ENCODE measurements at places on chromosomes 12 and 14.

GRCh38 chr12:115936997-115937916, 340.2 kb downstream of the MED13L start:
- no peak for DNase-seq

DNA sequence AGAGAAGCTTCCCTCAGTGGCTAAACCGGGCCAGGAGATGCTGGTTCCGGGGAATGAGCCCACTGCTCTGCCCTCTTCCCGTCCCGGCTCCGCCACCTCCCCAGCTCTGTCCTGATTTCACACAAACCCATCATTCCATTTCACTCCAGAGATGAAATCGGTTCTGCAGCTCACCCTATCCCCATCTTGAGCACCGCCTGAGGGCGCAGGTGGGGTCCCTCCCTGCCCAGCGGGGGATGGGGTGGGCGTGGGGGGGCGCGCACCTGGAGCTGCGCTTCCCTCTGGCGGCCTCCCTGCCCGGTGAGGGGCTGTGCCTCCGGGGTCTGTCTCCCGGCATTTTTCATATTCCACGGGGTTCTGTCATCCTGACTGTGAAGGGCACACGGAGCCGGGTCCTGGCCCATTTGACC, 44.7 kb downstream of the NOC4L start:
- no peak for DNase-seq

- DNase-seq, result no peak
These were observed 4.4 kb upstream of the GPHN start for GRCh38 chr14:66503532-66503931.

GRCh38 chr12:123011701-123012100, 31.2 kb downstream of the ARL6IP4 start:
- no peak for DNase-seq

DNA sequence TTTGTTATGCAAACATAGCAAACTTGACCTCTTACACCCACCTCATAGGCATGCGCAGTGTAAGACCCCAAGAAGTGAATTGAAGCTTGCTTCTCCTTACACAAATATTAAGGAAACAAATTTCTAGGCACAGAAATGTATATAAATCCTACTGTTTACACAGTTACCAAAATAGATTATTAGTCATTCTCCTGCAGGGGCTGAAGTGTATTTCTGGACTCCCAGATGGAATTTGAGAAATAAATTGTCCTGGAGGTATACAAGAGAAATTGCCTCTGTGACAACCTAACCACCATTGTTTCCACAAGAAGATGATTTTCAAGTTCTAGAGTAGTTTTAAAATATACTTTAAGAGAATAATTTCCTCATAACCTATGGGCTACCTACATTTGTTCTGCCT, 656.0 kb upstream of the MDGA2 start:
- DNase-seq, result no peak

- no peak for DNase-seq
These were observed 253.7 kb downstream of the ATXN7L3B start for GRCh38 chr12:74791365-74791764.

DNA sequence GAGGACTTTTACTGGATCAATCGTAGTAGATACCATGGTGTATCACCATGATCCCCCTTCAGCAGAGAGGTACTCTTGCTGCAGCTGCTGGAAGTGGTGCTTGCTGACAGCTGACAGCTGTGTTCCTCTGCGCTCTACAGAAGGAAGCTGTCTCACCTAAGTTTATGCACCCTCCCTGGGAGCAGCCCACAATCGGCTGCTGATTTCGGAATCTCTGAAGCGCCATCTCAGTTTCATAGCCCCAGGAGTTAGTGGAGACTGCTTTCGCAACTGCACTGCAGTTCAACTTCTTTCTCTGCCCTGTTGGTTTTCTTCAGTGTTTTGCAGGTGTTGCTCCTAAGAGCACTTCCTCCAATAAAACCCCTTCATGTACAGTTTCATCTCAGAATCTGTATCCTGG, 237.9 kb downstream of the PAWR start:
- no peak for DNase-seq

DNA sequence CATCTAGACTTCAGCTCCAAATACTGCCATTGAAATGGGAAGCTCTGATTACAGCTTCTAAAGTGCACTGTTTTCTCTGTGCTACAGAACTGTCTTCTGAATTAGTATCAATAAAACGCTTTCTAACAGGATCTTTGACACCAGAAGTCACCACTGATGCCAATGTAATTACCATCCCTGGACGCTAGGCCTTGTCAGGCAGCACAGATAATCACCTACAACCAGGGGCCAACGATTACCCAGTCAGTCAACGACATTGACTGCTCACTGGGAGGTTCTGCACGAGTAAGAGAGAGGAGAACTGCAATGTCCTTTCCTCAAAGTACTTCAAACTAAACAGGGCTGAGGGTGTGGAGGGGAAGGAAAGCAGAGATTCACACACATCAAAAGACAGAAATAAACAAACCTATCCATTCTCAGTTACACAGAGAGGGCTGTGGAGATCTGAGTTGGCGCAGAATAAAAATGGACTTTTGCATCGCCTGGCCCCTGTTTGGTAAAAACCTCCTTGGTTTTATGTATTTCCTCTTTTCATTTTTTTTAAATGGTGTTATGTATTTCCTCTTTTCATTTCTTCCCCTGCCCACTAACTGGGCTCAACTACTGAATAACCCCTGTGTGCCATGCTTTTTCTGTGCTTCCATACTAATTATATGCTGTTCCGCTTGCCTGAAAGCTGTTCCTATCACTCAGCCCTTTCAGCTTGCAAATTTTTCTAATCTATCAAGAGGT, 492.2 kb downstream of the APAF1 start:
- DNase-seq, result no peak

DNA sequence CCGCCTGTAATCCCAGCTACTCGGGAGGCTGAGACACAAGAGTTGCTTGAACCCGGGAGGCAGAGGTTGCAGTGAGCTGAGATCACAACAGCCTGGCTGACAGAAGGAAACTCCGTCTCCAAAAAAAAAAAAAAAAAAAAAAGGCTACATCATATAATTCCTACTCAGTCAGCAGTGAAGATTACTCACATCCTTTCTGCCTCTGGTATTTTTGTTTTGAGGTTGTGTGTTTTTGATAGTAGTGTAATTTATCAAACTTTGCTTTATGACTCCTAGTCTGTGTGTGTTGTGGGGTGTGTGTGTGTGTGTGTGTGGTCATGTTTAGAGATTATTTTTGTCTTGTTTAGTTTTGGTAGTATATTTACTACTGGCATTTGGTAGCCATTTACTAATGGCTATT, 29.8 kb upstream of the DLGAP5 start:
- peak; percentile 13 for DNase-seq

- peak; percentile 9 for DNase-seq
These were observed 101.9 kb upstream of the SFSWAP start for GRCh38 chr12:131608740-131609690.

DNA sequence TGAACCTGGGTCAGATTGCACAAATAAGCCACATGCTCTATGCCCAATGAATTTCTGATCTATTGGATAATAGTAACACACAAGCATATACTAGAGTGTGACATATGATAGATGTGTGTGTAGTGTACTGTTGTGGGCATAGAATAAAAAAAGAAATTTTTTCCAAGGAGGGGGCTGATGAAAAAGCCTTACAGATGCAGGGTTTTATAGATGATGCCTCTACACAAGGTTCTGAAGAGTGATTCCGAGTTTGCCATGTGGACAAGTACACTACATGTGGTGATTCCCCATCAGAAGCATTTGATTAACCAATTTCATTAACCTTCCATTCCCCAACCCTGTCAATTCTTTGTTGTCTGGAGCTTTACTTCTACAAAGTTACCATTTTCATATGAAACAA, 45.3 kb downstream of the CPM start:
- no peak for DNase-seq

DNA sequence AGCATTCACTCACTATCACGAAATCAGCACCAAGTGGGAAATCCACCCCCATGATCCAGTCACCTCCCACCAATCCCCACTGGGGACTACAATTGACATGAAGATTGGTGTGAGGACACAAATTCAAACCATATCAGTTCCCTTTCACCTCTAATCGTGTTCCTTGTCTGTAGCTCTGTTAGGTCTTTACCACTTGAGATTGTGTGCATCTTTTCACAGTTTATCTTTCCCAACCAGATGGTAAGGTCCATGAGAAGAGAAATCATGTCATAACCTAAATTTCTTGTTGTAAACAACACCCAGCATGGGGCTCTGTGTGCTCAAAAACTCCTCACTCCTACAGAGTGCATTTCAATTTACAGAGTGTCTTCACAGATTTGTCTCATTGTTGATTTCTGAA, 27.1 kb upstream of the PCED1B start:
- no peak for DNase-seq

- no peak for DNase-seq
These were observed 189.5 kb upstream of the PLEKHG7 start for GRCh38 chr12:92513231-92513730.

DNA sequence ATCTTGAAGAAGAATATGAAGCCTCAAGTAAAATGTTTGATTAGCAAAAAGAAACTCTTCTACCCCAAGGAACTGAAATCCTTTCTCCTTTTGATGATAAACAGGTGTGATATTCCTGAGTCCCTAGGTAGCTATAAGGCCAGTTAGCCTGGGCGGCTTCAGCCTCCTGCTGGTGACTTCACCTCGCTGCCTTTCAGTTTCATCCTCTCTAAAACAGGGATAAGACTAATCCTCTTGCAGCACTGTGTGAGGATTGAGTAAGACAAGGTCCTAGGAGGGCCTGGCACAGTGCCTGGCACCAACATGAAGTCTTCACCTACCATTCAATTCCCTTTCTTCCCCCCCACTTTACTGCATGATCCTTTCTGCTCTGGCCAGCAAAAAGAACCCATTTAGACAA, 42.1 kb downstream of the CIT start:
- no peak for DNase-seq

GRCh38 chr12:91877456-91878235, 268.0 kb downstream of the BTG1 start:
- DNase-seq, result no peak

DNA sequence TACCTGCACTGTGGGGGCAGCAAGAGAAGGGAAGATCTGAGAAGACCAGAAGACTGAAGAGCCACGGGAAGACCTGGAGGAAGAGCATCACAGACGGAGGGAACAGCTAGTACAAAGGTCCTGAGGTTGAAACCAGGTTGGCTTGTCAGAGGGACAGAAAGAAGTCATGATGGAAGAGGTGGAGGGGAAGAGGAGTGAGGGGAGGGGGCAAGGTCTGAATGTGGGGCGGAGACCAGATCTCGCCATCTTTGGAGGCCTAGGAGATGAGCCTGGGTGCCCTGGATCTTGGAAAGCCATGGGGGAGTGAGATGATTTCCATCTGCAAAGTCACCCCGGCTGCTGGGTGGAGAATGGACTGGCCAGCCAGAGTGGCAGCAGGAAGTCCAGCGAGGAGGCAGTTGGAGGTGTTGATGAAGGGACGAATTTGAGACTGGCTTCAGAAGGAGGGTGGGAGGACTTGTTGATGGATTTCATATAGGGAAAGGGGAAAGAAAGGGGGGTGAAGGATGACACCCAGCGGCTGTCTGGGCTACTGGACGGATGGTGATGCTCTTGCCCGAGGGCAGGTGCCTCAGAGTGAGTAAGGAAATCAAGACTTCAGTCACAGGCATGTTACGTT, 14.6 kb upstream of the UBC start:
- DNase-seq, result no peak

GRCh38 chr14:23712287-23712686, 76.1 kb downstream of the DHRS2 start:
- DNase-seq, result no peak

DNA sequence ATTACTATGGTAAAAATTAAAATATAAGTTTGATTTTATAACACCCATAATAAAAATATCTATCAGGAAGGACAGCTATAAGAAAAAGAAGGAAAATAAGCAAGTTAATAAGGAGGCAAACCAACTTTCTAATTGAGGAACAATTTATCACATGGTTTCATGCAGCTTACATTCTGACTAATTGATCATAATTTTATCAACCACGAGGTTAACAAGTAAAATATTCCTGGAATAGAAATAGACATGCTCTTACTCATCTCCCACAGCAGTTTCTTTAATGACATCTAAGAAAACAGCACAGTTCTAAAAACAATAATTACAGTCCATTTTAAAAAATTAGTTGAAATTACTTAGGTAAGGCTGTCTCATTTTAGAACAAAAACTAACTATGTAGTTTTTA, 130.8 kb upstream of the KRR1 start:
- no peak for DNase-seq

DNA sequence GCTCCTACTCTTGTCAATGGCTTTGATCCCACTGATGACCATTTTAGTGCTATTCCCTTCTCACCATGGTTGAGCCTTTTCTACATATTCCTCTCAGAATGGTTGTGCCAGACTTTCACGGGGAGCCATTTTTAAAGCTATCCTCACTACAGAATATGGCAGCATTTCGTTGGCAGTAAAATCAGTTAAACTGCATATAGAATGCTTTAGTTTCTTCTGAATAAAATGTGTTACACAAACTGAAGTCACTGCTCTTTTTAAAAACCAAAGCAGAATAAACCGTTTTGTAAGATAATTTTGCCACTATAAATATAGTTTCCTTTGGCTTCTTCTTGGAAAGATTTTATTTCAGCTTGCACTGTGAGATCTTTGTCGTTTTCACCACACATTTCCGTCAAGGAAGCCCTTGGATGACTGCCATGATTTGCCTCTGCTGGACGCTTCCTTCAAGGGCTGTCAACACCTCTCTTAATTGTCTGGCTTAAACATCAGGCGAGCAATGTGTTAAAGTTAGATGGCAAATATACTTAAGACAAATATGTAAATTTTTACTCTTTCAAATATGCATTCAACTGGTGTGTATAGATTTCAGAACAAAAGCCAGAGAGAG, 624.2 kb downstream of the DIO2 start:
- DNase-seq, result no peak

- DNase-seq, result no peak
These were observed 50.0 kb downstream of the SPRING1 start for GRCh38 chr12:116687888-116688287.

DNA sequence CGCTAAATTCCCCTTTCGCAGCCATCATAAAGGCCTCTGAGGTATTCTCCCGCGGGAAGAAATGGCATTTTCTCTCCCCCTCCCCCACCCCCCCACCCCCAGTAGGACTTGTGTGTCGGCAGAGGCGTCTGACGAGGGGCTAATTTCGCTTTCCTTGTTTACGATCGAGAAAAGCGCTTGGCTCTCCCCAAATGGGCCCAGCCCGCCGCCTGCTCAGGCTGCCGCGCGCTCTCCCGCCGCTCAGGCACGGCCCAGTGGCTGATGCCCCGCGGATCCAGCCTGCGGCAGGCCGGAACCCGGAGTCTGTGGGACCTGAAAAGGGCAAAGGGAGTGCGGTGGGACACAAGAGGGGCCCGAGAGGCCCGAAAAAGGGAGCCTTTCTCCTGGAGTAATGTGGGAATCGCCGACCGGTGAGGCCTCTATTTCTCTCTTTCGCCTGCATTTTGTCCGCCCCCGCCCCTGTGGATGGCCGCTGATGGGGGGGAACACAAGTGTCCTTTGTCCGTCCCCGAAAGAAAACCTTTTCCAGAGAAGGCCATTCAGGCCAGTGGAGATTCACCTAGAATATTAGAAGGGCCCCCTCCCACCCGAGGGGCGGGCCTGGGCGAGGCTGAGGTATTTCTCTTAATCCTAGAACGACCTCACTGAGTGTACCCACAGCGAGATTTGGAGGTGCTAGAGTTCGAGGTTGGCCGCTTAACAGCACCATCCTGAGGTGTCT, 9.0 kb upstream of the HOXC6 start:
- DNase-seq, result no peak

DNA sequence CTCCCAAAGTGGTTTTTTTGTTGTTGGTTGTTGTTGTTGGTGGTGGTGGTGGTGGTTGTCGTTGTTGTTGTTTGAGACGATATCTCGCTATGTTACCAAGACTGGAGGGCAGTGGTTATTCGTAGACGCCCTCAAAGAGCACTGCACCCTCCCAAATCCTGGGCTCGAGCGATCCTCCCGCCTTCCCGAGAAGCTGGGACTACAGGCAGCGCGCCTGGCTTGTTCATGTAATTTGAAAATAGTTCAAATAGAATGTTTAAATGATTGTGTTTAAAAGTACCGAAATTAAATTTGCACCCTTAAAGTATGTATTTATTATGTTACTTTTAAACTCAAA, 439 bp upstream of the ANAPC5 start:
- DNase-seq, result peak; percentile 47
